Fibroblast of the aortic adventitia (primary cell): ENCODE measurements at places on chromosomes 2 and 18. TPM values are rescaled to one million over a fixed set of nuclear protein-coding genes. Genes with fewer than 3 reads are reported as not detected.

DNA sequence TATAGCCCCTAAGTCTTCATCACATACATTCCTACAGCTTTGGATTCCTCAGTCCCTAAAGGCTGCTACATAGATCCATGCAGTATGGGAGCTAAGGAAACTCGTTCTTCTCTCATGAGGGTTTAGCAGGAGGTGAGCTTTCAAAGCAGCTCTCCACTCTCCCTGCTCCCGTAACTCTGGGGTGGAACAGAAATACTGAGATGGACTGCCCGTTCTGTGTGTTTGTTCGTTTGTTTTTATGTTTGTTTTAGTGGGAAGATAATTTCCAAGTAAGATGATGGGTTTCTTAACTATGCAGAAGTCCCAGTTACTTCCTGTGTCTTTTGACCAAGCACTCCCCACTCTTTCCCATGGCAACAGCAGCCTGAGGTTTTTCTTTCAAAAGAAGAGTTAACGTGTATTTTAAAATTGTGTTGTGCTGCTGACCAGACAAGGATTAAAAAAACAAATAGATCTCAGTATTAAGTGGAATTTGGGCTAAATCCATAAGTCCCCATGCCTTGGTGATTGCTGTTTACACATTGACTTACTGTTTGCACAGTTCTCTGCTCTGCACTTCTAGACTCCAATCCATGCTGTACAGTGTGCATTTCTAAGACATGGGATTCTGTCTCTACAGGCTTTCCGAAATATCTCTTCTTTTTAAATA lies 156.4 kb upstream of the SH3BP4 start:
- DNase-seq, result no peak

GRCh38 chr2:134312482-134312881 lies 58.6 kb downstream of the MGAT5 start:
- no peak for DNase-seq

DNA sequence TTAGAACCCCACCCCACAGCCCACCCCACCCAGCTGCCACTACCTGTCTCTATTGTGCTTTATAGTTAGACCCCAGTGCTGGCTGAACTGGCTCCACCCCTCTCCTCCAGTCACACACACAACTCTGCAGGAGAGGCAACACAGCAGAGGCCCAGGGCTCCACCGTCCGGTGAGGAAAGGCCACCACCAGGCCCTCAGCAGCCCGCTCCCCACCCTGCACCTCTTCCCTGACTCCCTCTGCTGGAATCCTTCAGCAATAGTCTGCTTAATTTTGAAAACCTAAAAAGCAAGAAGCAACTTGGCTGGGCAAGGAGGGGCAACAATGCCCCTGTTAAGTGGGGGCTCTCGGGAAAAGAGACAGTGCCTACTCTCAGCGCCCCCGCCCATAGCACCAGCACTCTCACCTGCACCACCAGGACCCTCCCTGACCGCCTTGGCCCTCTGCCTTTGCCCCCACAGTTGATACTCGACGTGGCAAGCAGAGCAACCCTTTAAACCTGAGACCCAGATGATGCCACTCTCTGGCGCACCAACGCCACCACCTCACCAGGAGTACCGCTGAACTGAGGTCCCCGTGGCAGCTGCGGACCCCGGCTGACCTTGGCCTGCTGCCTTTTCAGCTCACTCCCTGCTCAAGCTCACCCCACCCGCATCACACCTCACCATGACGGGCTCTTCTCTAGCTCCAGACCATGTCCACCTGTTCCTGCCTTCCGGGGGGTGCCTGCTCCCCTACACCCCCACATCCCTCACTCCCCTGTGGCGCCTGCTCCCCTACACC lies 45.7 kb downstream of the NDUFA10 start:
- DNase-seq, result peak; percentile 43

DNA sequence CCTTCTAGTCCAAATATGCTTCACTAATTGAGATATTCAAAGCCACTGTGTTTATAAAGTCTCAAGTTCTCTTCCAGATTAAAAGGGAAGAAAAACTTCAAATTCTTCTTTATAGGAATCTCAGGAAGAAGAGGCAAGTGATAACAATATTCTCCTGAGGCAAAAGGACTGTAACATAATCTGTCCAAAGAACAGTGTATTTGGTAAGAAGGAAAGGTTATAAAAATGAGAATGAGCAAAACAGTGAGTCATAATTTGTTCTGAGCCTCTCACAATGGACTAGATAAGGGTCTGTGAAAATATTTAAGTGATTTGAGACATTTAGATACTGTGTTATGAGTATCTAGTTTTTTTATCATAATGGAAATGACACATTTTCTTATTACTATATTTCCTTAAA lies 44.3 kb downstream of the SNRPD1 start:
- peak; percentile 69 for DNase-seq

DNA sequence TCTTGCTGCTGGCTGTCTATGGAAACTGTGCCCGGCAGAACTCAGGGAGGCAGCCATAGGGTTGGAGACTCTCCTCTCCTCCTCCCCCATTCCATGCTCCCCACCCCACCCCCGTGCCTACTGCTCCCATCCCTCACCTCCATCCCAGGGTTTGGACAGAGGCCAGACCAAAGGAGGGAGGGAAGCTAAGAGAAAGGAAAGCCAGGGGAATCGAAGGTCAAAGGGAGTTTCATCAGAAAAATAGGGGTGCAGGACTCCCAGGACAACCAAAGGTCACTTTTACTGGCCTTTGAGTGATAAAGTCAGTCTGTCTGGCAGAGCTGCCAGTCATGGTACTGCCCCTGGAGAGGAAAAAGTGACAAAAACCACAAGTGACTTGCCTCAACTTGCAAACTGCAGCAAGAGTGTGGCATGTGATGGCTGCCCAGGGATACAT lies 187.3 kb upstream of the CTAGE1 start:
- DNase-seq, result no peak

Gene STAMBP
- total RNA-seq, result 9.6 and 34.2 TPM in 2 replicates

DNA sequence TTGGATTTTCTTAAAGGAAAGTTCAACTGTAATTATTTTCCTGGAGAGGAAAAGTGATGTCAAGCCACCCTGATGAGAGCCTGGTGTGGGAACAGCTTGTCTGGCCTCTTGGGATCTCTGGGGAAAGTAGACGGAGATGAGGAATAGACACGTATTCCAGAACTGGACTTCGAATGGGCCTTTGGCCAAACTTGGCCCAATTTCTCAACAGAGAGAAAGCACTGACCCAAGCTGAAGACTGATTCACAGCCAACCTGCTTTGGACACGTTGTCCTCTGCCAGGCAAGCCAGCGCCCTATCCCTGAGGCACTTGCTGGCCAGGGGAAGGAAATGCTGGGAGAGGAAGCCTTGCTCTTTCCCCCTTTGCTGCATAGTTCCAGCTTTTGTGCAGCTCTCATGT lies 70.8 kb upstream of the CTAGE1 start:
- DNase-seq, result peak; percentile 71

- DNase-seq, result no peak
These were observed 14.0 kb downstream of the STK25 start for GRCh38 chr2:241494311-241494908.

DNA sequence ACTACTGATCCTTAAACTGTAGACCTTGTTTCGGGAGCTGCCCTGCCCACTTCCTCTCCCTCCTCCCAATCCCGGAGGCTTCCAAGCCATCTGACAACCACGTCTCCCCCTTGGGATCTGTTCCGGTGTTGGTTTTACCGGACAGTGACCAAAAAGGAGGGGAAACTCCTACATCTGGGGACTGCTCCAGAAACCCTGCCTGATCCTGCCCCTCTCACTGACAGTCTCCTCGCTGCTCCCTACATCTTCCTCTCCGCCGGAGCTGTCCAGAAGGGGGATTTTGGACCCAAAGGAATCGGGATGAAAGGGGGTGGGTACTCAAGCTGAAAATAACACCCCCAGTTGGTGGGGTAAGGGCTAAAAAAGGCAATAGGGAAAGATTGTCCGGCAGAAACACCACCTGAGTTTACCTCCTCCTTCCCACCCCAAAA lies 1.5 kb downstream of the INO80D start:
- peak; percentile 74 for DNase-seq

Gene ARL5A
- total RNA-seq, result 45.6 and 161 TPM in 2 replicates

DNA sequence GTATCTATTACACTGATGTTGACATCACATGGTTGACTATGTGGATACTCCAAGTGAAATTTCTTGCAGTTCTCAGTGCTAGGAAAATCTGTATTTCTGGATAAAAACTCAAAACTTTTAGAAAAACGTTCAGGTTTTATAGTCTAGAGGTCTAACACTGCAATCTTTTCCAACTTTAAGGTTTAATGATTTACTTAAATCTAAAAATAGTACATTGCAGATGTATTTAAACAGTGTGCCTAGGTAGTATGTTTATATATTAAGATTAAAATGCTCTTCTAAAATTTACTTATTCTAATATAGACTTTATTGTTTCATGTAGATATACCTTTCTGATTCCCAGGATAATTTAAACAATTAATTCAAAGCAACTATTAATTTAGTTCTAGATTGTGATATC lies 98.3 kb downstream of the SH3YL1 start:
- DNase-seq, result no peak

Gene SNRPD1
- total RNA-seq, result 15.1 and 78.2 TPM in 2 replicates

- no peak for DNase-seq
These were observed 254.6 kb upstream of the KCNJ3 start for GRCh38 chr2:154443919-154444318.

Gene DUSP19
- total RNA-seq, result 1.6 and 4.8 TPM in 2 replicates

Gene GRP
- total RNA-seq, result not detected in 2 replicates

Gene IL1A
- total RNA-seq, result 0.90 TPM in 1 of 2 replicates, not detected in the other

GRCh38 chr2:239137165-239137897 lies 263.5 kb downstream of the HDAC4 start:
- DNase-seq, result no peak

DNA sequence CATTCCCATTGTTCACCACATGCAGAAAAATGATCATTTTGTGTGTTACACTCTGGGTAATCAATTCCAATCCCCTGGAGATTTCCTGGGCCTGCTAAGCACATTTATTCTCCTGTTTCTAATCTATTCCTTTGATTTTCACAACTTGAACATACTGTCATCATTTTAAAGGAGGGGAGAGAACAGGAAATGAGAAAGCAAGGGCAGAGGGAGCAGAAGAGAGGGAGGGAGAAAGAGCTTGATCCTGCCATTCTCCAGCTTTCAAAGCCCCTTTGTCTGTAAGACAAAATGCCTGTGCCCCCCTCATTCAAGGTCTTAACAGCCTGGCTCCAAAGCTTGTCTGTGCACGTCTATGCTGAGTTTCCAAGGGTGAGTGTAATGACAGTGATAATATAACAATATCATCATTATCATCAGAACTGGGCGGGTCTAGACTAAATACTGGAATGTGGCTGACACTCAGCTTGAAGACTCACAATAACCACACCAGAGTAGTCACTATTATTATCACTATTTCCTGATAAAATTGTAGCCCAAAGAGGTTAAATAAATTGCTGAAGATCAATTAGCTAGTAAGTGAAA lies 164.4 kb upstream of the KLHL29 start:
- DNase-seq, result no peak

Gene RAMP1
- 3.1 and 3.4 TPM in 2 replicates for total RNA-seq

DNA sequence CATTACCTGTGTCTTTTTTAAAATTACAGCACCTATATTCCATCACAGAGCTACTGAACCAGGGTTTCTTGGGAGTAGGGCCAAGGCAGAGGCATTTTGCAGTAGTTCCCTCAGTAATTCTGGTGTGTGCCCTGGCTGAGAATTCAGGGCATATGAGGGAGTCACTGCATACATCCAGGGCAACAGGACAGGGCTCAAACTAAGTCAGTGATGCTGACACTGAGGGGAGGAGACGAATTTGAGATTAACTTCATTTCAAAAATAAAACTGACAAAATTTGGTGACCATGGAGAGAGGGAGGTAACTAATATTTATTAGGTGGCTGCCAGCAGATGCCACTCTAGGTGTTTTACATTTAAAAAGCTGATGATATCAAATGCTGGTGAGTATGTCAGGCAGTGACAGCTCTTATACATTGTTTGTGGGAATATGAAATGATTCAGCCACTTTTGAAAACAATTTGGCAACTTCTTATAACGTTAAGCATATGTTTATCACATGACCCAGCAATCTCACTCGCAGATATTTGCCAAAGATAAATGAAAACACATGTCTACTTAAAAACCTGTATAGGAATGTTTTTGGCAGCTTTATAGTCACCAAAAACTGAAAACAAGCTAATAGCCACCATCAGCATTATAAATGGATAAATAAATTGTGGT lies 20.3 kb downstream of the STRADB start:
- peak; percentile 87 for DNase-seq

GRCh38 chr18:30800800-30801199 lies 241.7 kb downstream of the DSC3 start:
- no peak for DNase-seq
